ENCODE measurements at places on chromosomes 4 and X.

DNA sequence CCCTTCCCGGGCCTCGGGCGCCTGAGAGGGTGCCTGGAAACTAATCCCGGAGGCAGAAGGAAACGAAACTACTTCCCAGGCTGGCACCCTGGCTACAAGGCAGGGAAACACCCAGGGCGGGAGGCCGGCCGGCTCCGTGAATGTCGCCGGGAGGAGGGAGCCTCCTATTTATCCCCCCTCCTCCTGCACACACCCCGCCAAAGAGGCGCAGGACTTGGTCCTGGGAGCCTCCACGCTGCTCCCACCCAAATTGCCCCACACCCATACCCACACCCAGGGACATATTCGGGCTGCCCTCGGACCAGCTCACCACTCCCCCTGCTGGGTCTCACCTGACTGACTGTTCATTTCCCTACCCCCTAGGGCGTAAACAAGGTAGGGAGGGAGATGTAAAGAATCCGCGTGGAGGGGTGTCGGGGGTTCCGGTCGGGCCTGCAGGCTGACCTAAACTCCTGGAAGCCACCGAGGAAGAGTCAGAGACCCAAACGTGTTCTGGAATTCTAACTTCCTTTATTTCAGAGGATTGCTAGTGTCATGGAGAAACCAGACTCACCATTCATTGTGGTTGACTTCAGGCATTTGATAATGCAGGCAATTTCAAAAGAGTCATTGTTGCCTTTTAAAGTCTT is at the start of gene BTC:
Gene BTC (minus strand): TSS at position 142 of the 629 bp plus-strand sequence. CDS start 198 bp downstream, outside the sequence.
- DNase-seq: peak; percentile 5

DNA sequence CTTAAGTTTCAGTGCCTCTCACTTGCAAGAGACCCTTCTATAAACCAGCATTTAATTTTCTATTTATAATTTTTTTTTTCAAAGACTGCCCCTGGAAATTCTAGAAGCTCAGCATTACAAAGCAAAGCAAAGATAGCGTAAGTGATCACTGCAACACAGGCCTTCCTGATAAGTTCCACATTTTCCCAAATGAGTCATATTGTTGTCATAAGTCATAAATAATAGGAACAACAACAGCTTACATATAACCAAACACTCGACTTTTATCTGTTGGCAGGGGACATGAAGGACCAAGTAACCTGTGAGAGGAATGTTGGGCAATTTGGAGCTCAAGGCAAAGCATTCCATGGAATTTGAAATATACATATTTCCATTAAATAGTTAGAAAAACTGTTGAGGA is 815.5 kb downstream of the DMD start:
- no peak for DNase-seq

GRCh38 chr4:72505314-72505744 is 63.7 kb downstream of the ADAMTS3 start:
- DNase-seq: no peak

GRCh38 chr4:73729534-73730165 is 10.7 kb upstream of the CXCL8 start:
- DNase-seq: no peak

DNA sequence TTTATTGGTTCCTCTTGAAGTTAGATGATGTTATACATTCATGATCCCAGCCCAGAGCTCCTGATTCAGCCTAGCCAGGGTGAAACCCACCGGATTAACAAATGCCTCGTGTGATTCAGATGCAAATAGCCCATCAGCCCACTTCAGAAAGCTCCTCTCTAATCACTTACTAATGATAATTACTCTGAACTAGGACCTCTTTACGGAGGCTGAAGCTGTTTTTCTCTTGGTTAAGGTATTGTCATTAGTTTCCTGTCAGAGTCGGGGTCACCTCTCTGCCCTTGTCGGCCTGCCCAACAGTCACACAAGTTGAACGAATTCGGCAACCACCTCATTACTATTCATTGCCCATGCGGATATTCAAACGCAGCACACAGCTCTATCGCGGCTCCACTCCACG is 36.6 kb downstream of the ZFP42 start:
- no peak for DNase-seq

GRCh38 chr4:90994851-90995574 is 867.8 kb downstream of the CCSER1 start:
- no peak for DNase-seq

- DNase-seq: no peak
Measured at GRCh38 chrX:79408623-79409322, 41.6 kb upstream of the ITM2A start.

DNA sequence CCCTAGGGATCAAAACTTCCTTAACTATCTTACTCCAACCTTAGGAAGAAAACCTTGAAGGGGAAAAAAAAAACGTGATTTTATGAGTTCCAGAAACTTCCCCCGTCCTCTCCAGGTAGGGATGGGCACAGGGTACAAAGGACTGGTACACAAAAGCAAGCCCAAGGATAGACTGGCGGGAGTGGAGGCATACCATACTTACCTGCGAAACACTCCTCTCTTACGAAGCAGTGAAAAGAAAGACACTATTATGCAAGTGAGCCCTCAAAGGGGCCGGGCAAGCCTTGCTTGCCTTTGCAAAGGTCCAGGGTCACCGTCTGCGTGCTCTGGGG is 651 bp downstream of the TSPAN6 start:
- no peak for DNase-seq

- no peak for DNase-seq
Measured at GRCh38 chr4:1693131-1693896, 9.2 kb upstream of the FAM53A start.

DNA sequence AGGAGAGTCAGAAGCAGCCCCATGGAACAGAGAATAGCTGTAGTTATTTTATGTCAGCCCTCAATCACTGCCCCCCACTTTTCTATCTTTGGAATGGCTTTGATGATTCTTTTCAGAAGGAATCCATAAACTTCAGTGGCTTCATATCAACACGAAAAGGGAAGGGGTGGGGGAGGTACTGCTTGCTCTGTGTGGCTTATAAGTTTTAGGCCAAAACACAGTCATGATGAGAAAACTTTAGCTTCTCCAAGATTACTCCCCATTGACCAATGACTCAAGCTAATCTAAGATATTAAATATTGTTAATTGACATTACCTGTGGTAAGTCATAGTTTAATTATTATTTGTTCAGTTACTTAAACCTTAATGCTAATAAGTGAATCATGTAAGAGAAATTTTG is 669.6 kb upstream of the FAM241A start:
- no peak for DNase-seq

DNA sequence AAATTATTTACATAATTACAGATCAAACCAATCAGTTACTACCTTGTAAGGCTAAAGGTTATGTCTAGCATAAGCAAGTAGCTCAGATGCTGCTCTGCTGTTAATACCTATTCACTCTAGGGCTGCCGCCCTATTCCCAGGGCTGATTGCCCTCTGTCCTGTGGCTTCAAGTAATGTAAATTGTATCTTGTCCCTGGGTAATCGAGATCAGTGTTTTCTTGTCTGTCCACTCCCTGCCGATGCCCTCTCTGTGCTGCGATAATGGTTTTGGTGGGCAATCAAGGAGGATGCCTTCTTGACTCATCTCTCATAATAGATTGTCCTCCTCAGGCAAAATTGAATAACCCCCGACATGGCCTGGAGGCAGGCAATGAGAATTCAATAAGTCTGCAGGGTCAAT is 641.0 kb upstream of the PITX2 start:
- no peak for DNase-seq

- DNase-seq: no peak
Measured at GRCh38 chr4:623914-624566, 1.3 kb upstream of the PDE6B start.

- DNase-seq: no peak
Measured at GRCh38 chrX:68915778-68916177, 87.0 kb downstream of the EFNB1 start.

DNA sequence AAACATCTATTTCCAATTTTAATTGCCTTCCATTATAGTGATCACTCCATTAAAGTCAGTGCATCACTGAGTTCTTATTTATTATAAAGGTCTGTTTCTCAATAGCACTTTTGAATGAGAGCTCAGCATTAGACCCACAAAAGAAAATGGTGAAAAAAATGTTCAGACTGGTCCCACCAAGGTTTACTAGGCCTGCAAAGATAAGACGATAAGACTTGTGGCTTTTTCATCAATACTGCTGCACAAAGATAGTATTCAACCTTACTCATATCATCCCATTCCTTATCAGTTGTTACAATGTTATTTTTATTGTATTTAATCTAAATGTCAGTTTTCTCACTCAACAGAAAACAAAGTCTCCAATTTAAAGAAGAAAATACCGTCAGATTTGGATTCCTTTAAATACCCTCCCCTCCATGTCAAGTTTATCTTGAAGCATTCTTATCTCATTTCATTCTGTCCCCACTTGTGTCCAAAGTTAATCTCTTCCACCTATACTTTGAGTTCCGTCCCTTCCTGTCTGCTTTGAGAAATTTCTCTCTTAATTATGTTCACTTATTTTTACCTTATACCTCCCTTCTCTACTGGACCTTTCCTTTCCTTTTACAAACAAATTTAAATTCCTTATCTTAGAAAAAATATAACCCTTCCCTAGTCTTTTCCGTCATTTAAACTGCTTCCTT is 140.0 kb downstream of the GASK1B start:
- no peak for DNase-seq

- DNase-seq: no peak
Measured at GRCh38 chrX:25599061-25599460, 539.1 kb upstream of the MAGEB18 start.

- DNase-seq: no peak
Measured at GRCh38 chr4:111960241-111960667, 185.0 kb upstream of the FAM241A start.

GRCh38 chrX:87634361-87634760 is 116.8 kb downstream of the KLHL4 start:
- DNase-seq: no peak

- no peak for DNase-seq
Measured at GRCh38 chr4:14348506-14348905, 653.8 kb upstream of the CPEB2 start.

DNA sequence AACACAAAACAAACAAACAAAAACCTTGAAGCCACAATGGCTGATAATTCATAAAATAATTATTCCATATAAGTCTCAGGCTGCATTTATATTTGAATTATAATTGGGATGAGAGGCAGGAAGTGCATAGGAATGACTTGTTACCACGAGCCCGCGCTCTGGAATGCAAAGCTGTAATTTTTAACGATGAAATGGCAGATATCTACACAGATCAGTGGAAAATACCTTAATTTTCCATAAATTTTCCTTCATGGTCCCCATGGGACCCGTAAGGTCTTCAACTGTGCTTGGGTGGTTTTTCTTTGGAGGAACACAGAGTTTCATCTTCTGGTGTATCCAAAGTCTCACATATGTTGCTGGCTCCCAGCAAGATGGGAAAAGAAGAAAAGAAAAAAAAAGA is 226.8 kb downstream of the SHOX start:
- no peak for DNase-seq

DNA sequence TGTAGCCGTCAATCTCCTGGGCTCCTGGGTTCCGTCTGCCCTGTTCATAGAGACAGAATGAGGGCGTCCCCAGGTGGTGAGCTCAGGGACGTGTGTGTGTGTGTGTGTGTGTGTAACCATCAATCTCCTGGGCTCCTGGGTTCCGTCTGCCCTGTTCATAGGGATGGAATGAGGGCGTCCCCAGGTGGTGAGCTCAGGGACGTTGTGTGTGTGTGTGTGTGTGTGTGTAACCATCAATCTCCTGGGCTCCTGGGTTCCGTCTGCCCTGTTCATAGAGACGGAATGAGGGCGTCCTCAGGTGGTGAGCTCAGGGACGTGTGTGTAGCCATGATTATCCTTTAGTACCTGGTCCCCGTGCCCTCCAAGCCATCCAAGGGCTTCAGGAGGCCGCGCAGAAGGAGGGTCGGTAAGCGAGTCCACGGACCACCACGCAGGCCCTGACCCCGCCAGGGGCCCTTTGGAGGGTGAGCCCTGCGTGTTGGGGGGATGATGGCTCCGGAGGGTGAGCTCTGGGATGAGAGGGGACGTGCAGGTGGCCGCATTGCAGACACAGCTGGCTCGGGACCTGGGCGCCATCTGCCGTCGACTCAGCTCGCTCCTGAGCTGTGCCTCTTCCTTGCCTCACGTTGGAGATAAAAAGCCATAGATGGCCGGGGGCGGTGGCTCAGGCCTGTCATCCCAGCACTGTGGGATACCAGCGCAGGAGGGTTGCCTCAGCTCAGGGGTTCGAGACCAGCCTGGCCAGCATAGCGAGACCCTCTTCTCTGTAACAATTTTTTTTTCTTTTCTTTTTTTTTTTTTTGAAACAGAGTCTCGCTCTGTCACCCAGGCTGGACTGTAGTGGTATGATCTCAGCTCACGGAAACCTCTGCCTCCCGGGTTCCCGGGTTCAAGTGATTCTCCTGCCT is 5.4 kb upstream of the GTPBP6 start:
- no peak for DNase-seq

GRCh38 chrX:1249101-1249887 is 19.3 kb upstream of the CSF2RA start:
- DNase-seq: no peak

DNA sequence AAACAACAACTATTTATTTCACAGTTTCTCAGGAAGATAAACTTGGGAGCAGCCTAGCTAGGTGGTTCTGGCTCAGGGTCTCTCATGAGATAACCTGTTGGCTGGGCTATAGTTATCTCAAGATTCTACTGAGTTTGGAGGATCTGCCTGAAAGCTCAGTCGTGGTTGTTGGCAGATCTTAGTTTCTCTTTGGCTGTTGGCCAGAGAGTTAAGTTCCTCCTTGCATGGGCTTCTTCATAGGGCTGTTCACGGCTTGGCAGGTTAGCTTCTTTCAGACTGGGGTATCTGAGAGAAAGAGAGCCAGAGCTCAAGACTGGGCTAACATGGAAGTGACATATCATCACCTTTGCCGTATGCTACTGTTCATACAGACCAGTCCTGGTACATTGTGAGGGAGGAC is 28.7 kb downstream of the SEC24B start:
- no peak for DNase-seq

- no peak for DNase-seq
Measured at GRCh38 chr4:155687380-155687982, 20.8 kb downstream of the GUCY1A1 start.
